Mesenchymal stem cell (in vitro differentiated cells and primary cell): ENCODE measurements at places on chromosomes 3 and 15.
A peak's percentile ranks its signal among the peaks of the same experiment; 100 is the strongest.

- DNase-seq: no peak
These were observed 27.5 kb downstream of the PCCB start for GRCh38 chr3:136277634-136278033.

- no peak for DNase-seq
These were observed 50.3 kb upstream of the SPRED1 start for GRCh38 chr15:38202361-38202760.

GRCh38 chr3:113804661-113805060 lies 33.9 kb upstream of the GRAMD1C start:
- no peak for DNase-seq

DNA sequence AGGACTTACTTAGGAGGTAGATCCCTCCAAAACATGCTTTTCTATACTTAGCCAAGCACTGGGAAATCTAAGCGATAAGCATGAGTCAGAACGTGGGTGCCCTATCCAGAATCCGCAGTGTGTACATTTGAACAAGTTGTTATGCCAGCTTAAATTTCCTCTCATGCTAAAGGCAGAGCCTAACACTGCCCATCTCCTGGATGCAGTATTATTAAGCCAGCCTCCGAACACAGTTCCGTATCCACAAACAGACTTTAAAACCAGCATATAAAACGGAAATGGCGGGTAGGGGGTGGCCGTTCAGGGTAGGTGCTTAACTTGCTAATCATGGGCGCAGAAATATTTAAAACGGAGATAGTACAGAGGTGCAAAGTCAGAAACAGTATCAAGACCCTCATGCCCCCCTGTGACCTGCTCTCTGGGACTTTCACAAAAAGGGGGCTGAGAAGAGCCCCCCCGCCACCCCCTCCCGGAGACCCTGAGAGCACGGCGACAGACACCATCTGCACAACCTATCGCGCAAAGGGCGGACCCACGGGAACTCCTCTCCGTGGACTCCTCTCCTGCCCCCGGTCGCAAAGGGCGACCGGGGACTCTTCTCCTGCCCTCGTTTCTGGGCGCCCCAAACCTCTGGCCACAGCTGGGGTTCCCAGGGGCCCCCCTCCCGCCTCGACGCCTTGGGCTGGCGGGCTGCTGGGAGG lies 889 bp upstream of the LRRIQ4 start:
- DNase-seq: peak; percentile 74

GRCh38 chr3:54940971-54941370 lies 13.1 kb upstream of the LRTM1 start:
- no peak for DNase-seq

- peak; percentile 55 for DNase-seq
These were observed 29.3 kb downstream of the MAP2K5 start for GRCh38 chr15:67571648-67572415.

- no peak for DNase-seq
These were observed 65.5 kb downstream of the LINGO1 start for GRCh38 chr15:77567202-77567601.

- DNase-seq: no peak
These were observed 18.4 kb downstream of the GCSAM start for GRCh38 chr3:112114576-112115160.

DNA sequence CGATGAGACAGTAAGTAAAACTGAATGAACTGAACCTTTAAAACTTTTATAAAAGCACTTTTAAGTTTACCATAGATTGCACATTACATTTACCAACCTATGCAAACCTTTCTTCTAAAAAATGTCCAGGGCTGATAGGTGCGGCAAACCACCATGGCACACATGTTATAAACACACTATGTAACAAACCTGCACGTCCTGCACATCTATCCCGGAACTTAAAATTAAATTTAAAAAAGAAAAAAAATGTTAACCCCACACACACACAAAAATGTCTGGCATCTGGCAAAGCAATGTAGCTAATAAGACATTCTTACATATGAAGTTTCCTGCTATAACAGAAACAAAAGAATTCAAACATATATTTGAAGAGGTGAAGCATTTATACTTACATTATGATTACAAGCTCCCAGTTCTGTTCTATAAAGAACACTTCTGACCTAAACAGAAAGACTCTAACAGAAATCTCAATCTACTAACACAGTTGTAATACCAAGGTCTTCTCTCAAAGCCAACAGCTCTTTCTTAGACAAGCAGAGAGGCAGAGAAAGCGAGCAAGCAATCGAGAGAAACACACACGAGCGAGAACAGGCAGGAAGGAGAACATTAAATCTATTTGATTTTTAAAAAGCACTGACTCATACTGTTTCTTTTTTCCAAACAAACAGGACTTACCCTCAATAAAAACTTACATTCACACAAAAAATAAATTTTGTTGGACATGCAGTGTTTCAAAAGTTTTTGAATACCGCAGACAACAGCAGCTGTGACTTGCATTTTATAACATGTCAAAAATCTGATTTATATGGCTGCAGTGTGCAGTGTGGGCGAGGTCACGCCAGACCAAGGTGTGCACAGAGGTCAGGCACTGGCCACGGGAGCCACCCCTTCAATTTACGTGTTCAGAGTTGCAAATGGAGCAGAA lies at the start of gene NRG4:
Gene NRG4, minus strand, starts transcription at position 798 of the 925 bp plus-strand sequence. CDS start 1,194 bp downstream, outside the sequence.
- no peak for DNase-seq
